ENCODE measurements at places on chromosomes 7 and 10.

GRCh38 chr7:21106296-21106732 is 319.6 kb upstream of the SP8 start:
- no peak for DNase-seq

DNA sequence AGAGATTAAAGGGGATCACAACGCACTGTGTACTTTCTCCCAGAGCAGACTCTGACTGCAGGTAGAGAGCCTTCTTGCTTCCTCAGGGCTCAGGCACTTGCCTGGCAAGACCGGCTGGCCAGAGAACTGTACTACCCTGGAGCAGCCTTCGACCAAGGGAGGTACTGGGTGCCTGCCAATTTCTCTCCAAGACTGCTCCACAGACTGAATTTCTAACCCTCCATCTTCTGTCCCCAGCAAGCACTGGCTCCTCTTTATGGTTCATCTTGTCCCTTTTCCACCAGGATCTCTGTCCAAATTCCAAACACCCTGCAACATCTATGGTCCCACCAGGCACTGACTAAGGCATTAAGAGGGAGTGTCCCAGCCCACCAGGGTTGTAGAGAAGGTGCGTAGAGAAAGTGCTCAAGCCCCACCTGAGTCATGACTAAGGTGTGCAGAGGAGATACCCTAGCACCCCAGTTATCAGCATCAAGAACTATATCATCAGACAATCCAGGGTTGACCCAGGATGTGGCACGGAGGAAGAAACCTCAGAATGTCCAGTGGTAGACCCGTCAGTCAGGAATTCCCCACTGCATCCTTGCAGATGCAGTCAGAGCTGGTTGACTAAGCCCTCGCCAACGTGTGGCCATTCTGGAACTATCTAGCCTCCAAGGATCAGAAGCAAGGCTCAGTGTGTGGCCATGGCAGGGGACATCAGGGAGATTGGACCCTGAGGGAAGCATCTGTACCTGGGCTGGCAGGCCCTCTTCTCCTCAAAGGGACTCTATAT is 60.9 kb upstream of the CAMK2B start:
- DNase-seq: no peak

- DNase-seq: no peak
Measured at GRCh38 chr7:151427705-151428377, 12.1 kb downstream of the CRYGN start.

DNA sequence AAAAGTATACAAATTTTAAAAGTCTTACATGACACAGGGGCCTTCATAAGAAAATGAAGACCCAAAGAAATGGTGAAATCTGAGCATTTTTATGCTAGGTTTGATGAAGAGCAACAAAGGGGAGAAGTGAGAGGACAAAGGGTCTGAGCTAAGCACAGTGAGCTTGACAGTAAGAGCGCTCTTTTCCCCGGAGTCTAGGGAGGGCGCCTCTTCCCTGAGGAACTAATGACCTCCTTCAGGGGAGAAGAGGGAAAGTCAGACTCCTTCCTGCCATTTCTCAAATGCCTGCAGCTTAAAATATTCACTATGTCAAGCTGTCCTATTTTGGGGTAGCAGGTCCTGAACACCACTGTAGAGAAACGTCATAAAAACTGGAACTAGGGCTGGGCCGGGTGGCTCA is 18.1 kb upstream of the PAXIP1 start:
- no peak for DNase-seq

- DNase-seq: no peak
Measured at GRCh38 chr10:30798646-30799185, 169.2 kb upstream of the LYZL2 start.

GRCh38 chr10:129844216-129844766 is 119.8 kb downstream of the EBF3 start:
- no peak for DNase-seq

DNA sequence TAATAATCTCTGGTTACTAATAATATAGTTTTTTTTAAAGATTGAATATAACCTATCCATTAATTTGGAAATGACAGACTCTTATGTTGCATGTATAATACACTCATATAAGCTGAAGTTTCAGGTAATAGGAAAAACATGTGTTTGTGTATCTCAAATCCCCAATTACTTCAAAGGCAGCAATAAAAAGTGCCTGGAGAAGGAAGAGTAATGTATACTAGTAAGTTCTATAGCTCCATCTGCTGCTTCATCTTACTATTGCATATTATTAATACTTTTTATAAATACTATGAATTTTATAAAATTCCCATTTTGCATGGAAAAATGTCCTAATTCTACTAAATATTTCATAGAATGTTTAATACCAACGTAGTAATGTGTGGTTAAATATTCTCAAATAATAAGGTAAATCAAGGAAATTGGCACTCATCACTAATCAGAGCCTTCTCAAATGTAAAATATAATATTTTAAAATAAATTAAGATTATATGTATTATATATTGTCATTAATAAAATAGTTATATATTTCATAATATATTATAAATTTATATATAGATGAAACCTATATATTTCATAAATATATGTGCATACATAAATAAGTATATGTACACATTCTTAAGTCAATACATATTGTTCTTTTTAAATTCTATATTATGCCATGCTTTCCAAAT is 311.9 kb downstream of the HGF start:
- DNase-seq: no peak

DNA sequence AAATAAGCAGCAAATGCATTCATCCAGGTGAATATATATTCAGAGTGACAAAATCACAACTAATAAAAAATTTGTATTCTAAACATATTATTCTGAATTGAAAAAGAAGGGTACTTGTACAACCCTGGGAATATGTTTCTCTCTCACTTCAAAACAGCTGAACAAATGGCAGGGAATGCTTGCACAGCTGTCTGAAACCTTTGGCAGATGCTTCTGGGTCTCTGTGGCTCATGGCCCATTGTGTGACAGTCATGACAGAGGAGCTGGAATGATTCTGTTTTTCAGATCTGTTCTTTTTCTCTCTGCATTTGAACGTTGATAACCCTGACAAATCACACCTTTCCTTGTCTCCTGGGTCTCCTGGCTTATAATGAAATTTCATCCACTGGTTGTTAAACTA is 275.7 kb upstream of the FZD1 start:
- no peak for DNase-seq

DNA sequence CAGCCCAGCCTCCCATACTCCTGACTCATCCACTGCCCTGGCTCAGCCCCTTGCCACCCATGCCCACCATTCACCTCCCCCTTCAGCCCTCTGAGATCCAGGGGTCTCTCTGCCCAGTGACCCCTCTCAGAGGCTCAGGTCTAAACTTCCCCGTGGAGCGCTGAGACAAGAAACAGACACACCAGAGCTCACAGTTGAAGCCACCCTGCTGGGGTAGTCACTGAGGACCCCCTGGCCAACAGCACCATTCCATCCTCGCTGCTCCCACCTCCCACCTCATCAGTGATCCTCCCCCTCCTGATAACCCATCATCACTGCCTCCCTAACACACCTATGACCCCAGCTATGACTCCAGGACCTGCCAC is 100.7 kb downstream of the GRID1 start:
- no peak for DNase-seq

DNA sequence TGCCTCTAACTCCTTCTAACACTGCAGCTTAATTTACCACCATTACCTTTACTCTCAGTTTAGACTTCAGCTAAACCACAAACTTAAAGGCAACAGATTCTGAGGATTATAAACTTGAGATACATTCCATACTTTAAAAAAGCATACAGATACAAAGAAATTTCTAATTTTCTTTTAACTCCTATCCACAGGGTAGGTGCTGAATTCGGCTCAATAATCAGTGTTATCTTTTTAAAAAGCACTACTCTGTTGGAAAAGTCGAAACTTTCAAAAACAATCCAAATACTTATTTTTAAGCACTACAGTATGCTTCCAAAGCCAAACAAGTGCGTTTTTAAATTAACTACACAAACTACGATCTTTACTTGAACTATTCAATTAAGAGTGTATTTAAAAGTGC is 1.0 kb downstream of the SMNDC1 start:
- no peak for DNase-seq

GRCh38 chr10:90913774-90914420 is 7.0 kb downstream of the ANKRD1 start:
- no peak for DNase-seq

GRCh38 chr10:34567659-34568253 is 247.3 kb downstream of the PARD3 start:
- no peak for DNase-seq

GRCh38 chr10:105514106-105514505 is 873.0 kb downstream of the SORCS3 start:
- no peak for DNase-seq

- DNase-seq: no peak
Measured at GRCh38 chr7:93897680-93898079, 7.1 kb upstream of the TFPI2 start.
